ENCODE measurements at places on chromosomes 2 and 18.

DNA sequence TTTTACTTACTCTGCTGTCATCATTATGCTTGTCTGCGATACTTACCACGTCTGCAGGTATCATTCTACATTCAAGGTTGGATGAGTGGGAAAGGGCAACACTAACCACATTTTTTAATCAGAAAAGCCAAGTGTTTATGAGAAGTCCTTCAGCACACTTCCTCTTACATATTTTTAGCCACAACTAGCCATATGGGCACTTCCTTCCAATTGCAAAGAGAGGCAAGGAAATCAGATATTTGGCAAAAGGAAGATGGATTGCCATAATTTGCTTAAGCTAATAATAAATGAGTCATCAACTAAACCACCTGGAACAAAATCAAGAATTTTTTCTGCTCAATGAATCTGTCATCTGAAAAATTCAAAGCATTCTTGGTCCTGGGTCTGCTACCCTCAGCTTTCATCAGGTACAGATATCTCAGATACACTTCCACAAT, 16.7 kb upstream of the MRO start:
- no peak for DNase-seq

- DNase-seq, result no peak
Observed at GRCh38 chr2:236303935-236304334, 39.7 kb upstream of the ASB18 start.

DNA sequence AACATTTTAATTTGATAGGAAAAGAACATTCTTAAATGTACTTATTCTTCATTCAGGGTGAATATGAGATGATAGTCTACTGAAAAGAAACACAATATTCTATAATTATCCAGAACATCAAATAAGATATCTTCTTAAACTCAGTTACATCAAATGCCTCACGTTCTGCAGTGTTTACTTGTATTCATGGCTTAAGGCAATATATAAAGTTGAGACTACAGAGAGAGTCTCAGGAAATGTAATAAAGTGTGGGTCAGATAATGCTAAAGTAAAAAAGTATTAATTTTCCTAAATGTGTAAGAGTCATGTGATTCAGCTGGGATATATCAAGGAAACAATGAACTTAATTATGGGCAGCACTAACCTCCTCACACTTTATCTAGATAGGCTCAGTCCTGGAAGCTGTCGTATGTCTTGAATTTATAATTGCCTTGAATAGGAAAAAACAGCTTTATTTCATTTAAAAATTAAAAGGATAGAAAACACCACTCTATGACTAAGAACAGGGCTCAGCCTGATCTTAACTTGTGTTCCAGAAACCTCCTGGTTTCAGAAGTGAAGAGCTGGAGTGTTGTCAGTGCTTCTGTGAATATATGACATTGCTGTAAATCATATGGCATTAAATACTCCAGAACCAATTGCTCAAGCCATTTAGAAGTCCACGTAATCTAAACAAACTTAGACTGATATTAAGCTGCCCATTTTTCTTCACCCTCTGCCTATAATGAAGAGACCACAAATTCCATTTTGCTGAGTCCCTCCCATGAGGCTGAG, 240.2 kb downstream of the FSIP2 start:
- DNase-seq, result no peak

DNA sequence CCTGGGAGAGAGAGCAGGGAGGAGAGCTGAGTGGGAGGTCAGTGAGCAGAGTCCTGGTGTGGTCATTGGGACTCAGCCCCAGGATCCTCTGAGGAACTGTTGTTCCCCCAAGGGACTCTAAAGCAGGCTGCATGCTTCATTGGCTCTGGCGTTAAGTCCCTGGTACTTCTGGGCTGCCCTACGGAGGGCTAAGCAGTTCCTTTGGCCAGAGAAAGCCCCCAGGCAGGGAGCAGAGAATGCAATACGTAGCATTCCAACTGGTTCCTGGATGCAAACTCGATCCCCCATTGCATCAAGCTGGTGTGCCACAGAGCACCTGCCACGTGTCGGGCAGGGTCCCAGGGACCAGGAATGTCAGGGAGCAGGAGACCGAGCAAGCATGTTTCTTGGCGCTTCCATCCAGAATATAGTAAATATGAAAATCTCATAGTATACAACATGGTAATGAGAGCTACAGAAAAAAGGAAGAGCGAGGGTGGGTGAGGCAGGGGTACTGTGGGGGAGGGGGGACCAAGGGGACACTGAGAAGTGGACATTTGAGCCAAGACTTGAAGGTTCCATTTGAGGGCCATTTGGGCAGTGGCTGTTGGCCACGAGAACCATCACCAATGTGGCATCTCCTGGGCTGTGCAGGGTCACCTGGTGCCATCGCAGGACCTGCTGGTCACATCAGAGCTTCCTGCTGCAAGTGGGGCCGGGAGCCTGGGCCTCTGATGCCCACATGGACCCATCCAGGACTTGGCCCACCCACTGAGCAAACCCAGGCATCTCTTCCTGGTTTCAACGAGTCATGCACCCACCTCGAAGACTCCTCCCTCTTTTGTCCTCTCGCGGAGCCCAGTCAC, 160.4 kb downstream of the ASB1 start:
- DNase-seq, result no peak

- DNase-seq, result no peak
Observed at GRCh38 chr18:73408469-73408868, 540.7 kb upstream of the NETO1 start.

GRCh38 chr2:144078106-144078505, 441.8 kb downstream of the ZEB2 start:
- no peak for DNase-seq

- no peak for DNase-seq
Observed at GRCh38 chr2:17196380-17196779, 321.9 kb downstream of the RAD51AP2 start.

GRCh38 chr2:233307565-233307964, at the start of gene SAG:
TSS of gene SAG (plus strand) at chr2:233307816. CDS start at chr2:233309190, 1,374 bp downstream.
- DNase-seq, result no peak

- DNase-seq, result no peak
Observed at GRCh38 chr2:200751786-200752185, 59.9 kb upstream of the BZW1 start.

- no peak for DNase-seq
Observed at GRCh38 chr2:23028106-23028505, 356.9 kb upstream of the KLHL29 start.

DNA sequence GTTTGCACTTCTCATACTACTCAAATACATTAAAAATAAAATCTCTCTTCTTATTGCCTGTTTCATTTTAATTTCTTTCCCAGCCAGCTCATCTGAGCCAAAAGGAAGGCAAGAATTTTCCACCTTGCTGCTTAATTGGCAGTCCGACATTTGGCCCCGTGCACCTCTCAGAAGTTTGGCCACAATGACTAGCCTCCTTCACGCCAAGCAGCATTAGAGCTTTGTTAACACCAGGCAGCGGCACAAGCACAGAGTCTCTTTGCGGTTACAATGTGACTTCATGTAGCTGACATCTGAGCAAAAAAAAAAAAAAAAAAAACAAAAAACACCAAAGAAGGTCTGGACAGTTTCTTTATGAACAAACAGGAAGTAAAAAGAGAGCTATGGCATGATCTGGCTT, 248.9 kb downstream of the OSR1 start:
- DNase-seq, result no peak

- no peak for DNase-seq
Observed at GRCh38 chr2:43408407-43409160, 182.2 kb upstream of the ZFP36L2 start.

GRCh38 chr2:108971661-108972566, 17.1 kb downstream of the EDAR start:
- no peak for DNase-seq

- no peak for DNase-seq
Observed at GRCh38 chr2:220191031-220191430, 563.6 kb downstream of the SLC4A3 start.

DNA sequence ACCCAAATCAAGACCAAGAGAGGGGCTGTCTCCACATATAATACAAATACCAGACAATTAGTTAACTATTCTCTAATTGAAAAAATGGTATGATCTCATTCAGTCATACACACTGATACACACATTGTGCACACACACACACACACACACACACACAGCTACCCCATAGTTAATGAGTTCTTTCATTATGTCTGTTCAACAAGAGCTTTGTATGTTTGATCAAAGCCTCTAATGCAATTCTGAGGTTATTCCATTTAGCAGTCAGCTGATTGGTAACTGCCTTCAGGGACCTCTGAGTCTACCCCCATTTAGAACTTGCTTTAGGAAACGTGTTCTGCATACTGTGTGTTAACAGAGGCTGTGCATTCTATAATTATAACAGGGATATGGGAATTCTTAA, 741.4 kb upstream of the LRRTM4 start:
- no peak for DNase-seq

DNA sequence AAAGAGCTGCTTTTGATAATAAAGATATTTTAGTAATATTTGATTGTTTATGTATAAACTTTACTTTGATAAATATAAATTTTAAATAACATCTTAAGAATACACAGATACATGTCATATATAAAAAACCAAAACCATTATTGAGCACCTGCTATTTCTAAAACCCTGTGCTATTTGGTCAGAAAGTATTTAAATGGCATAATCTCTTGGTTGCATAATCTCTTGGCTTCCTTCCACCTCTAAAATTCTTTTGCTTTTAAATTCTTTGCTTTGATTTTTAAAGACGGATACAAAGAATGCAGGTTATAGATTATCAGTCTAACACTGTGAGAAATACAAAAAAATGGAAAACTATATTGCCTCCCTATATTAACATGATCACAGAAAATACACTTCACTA, 36.9 kb downstream of the ACMSD start:
- DNase-seq, result no peak

DNA sequence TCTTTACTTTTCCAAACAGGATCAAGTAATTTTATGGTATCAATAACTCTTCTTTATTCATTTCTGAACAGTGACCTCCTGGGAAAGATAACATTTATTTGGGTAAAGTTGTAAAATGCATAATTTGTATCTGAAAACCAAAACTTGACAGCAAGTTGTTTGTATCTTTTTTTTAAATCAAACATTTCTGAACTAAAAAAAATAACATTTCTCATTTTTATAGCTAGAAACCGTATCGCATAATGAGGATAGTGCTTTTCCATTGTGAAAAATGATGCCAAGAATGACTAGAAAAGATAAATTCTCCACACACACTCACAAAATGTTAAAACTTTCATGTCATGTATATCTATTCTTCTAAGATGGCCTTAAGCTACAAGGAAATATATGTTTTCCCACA, 578.2 kb downstream of the RIT2 start:
- DNase-seq, result no peak

GRCh38 chr2:127615511-127616166, 30.3 kb upstream of the GPR17 start:
- DNase-seq, result no peak

- no peak for DNase-seq
Observed at GRCh38 chr2:179021258-179021657, 28.7 kb downstream of the CCDC141 start.

GRCh38 chr2:26838121-26838906, 9.6 kb upstream of the DPYSL5 start:
- no peak for DNase-seq

DNA sequence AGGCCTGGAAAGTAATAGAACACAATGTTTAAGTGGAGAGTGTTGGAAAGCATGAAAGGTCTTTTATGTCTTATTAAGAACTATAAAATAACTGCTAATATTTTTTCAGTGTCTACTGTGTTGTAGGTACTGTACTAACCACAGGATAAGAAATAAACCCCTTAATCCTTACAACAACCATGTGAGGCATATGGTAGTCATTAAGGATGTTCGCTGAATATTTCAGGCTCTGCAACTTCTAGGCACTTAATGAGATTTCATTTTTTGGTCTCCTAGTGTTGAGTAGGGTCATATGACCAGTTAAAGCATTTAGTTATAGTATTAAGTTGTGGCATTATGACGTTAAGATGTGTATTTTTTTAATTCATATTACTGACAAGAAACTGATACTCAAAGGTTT, 346.6 kb upstream of the KCNH7 start:
- DNase-seq, result no peak

DNA sequence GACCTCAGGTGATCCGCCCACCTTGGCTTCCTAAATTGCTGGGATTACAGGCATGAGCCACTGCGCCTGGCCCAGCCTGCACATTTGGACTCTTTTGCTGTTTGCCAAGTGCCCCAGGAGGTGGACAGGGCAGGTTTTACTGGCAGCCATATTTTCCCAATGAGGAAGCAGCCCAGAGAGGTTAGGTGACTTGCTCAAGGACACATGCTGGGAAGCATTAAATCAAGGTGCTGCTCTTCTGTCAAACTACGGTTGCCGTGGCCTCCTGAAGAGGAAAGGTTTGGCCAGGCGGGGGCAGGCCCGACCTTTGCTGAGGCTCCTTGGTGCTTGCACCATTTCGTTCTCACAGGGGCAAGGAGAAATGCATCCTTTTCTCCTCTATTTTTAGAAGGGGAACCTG, 44.0 kb downstream of the DNMT3A start:
- DNase-seq, result no peak

- no peak for DNase-seq
Observed at GRCh38 chr18:73684647-73685046, 463.0 kb downstream of the FBXO15 start.

DNA sequence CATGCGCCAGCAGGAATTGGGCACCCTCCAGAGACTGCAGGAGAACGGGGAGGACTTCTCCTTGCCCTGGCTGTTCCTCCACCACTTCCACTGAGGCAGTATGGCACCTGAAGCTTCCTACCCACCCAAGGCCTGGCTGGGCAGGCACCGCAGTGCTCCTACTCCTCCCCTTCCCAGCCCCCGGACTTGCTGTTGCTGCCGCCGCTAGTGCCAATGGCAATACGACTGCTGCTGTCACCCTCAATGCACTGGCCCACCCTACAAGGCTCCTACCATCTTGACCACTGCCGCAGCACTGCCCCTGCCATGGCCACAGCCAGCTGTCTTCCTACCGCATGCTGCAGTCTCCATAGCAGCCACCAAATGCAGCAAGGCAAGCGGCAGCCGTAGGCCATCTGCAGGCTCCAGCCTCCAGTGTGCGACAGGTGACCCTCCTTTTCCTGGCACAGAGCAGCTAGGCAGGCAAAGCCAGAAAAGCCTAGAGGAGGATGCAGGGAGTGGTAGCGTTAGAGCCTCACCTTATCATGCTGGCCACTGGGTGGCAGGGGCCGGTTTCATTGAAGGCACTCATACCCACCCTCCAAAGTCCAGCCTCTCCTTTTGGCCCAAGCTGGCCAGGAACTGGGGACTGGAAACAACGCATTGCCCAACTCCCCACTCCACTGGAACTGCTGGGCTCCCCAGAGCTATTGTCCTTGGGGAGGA, 47.4 kb upstream of the ANKRD62 start:
- DNase-seq, result no peak

- DNase-seq, result no peak
Observed at GRCh38 chr2:190121971-190122370, 59.4 kb upstream of the MSTN start.

GRCh38 chr18:50748243-50749229, 71.3 kb downstream of the MRO start:
- no peak for DNase-seq

GRCh38 chr18:3653851-3654441, 204.0 kb downstream of the TGIF1 start:
- no peak for DNase-seq

Data from stimulated activated CD8-positive, alpha-beta memory T cell treated with anti-CD3 and anti-CD28 coated beads, Interleukin-2, amount 100 ng/mL, for 48 hours (primary cell).